Activated T-helper 17 cell treated with anti-CD3 and anti-CD28 coated beads, Interleukin-2, amount 50 U/mL, for 72 hours (primary cell): ENCODE measurements at places on chromosomes 12 and 14. TPM values are rescaled to one million over a fixed set of nuclear protein-coding genes. Genes with fewer than 3 reads are reported as not detected.

MYH6 gene
- 0.82 TPM for total RNA-seq

KLRK1 gene
- 0.24 TPM for total RNA-seq

ANHX gene
- not detected for total RNA-seq

CLBA1 gene
- 0.85 TPM for total RNA-seq

CCDC92 gene
- total RNA-seq, result 19.4 TPM

KDM5A gene
- 82.1 TPM for total RNA-seq

AMN gene
- total RNA-seq, result 2.3 TPM

SERPINA1 gene
- 1.3 TPM for total RNA-seq

GPRC5D gene
- total RNA-seq, result not detected

HOXC5 gene
- total RNA-seq, result not detected

ITGA7 gene
- total RNA-seq, result 3.2 TPM

KCNH5 gene
- not detected for total RNA-seq

RDH12 gene
- not detected for total RNA-seq

KRT72 gene
- not detected for total RNA-seq

GPRC5A gene
- total RNA-seq, result 2.9 TPM

DNAJC22 gene
- total RNA-seq, result not detected

TSPAN9 gene
- 2.7 TPM for total RNA-seq

P2RX7 gene
- 6.4 TPM for total RNA-seq

DCN gene
- total RNA-seq, result not detected

FAM222A gene
- total RNA-seq, result 0.11 TPM

OVCH1 gene
- total RNA-seq, result not detected

SIX6 gene
- not detected for total RNA-seq

RASSF9 gene
- not detected for total RNA-seq

TEX52 gene
- not detected for total RNA-seq

KRT1 gene
- not detected for total RNA-seq

SLCO1B3 gene
- total RNA-seq, result not detected

CIROP gene
- total RNA-seq, result not detected

POTEM gene
- total RNA-seq, result not detected

CAPZA3 gene
- not detected for total RNA-seq
